Left hindlimb (tissue), 1 donor: ENCODE measurements at places on chromosomes 2 and 18.

GRCh38 chr18:23550898-23551297, 35.4 kb downstream of the NPC1 start:
- no peak for DNase-seq

DNA sequence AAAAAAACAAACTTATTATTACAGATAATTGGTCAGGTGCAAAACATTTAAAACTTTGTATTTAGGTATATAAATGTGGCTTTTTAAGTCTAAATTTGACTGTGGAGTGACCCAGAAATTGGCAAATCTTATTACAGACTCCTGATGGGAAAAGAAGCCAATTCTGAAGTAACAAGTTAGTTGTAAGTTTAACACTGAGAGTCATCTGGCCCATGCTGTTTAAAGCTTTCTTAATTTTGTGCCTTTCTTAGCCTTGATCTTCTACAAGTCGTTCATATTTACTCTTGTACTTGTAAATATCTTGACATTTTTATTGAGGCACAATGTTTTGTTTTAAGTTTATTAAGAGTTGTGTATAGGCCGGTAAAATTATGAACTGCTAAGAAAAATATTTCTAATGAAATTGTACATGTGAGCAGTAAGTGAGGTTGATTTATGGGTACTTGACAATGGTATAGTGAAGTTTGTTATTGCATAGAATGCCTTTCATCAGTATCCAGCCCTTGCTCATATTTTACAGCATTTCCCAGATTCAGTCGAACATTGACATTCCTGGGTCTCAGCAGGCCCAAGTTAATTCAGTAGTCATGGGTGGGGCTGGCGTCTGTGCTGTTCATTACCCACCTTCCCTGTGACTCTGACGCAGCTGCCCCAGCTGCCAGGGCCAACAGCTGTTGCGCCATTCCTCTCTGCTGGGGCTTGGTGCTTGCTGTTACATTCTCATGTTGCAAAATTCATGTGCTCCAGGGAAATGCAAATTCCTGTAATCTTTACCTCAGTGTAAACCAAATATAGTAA, 121.4 kb downstream of the ZNF236 start:
- no peak for DNase-seq

DNA sequence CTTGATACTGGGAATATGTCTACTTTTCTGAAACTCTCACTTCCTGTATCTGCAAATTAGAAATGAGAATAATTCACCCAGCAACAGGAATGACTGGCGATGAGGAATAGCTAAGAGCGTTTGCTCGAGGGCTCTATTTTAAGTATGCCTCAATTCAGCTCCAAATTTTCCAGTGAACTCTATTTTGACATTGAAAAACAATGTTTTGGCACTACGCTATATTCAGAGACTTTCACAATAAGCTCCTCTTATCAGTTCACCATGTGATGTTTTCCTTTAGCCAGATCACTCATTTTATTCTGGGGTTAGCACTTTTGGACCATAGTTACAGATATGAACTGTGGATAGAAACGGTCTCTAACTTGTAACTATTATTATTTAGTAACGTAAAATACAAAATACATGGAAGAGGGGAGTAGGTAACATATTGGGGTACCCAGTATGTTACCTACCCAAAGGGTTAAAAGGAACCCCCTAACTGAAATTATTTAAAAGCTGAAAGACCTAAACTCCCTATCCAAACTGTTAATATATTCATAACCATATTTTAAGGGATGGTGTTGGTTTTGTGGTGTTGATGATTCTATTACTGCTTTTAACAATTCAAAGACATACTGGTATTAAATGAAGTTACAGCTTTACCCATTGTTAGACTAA, 28.1 kb downstream of the SLC40A1 start:
- DNase-seq: no peak

DNA sequence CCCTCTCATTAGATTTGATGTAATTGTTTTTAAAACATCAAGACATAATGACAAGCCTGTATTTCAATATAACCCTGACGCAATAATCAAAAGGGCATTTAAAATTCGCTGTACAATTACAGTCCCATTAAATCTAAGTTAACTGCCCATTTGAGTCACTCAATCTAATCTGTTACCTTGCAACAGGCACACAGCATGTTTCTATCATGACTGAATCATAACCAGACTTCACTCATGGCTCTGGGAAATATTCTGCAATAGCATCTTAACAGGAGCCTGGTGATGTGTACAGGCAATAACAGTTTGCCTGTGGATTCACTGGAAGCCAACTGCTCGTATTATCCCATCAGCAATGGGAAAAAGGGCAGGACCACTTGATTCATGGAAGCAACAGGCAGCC, 142.3 kb upstream of the NCKAP5 start:
- DNase-seq: no peak

GRCh38 chr2:234453216-234453615, 43.7 kb downstream of the ARL4C start:
- no peak for DNase-seq

DNA sequence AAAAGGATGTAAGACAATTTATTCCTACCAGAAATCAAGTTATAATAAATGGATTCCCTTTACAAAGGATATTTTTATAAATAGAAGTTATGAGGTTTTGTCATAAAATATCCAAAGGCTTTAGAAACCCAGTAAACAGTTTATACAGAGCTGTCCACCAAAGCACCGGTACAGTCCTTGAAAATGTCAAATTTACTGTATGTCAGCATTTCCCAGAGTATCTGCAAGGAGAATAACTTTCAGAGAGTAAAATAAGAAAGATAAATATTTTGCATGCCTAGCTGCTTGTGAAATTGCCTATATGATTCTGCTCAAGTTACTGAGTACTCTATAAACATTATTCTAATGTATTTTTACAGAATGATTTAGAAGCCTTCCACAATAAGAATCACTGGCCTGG, 923.3 kb upstream of the DDX18 start:
- no peak for DNase-seq

DNA sequence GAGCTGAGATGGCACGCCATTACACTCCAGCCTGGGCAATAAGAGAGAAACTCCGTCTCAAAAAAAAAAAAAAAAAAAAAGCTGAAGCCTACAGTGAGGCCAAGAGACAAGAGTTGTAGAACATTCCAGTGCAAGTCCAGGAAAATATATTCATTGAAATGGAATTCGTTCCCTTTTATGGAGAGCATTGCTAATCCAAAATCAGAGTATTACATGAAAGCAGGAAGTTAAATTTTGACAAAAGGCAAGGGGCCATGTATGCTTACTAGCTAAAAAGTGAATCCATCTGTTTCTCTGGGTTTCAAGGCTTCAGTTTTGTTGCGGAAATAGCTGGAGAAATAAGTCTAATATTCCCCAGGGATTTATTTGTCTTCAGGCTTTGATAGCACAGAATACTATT, 471.7 kb downstream of the THSD7B start:
- DNase-seq: no peak

GRCh38 chr2:56565143-56565542, 381.4 kb downstream of the CCDC85A start:
- DNase-seq: no peak

- no peak for DNase-seq
These were observed 58.4 kb downstream of the ZFP36L2 start for GRCh38 chr2:43168016-43168369.

- no peak for DNase-seq
These were observed 173.9 kb upstream of the ERBB4 start for GRCh38 chr2:212712466-212712865.
